ENCODE measurements at places on chromosomes 3 and 15.

DNA sequence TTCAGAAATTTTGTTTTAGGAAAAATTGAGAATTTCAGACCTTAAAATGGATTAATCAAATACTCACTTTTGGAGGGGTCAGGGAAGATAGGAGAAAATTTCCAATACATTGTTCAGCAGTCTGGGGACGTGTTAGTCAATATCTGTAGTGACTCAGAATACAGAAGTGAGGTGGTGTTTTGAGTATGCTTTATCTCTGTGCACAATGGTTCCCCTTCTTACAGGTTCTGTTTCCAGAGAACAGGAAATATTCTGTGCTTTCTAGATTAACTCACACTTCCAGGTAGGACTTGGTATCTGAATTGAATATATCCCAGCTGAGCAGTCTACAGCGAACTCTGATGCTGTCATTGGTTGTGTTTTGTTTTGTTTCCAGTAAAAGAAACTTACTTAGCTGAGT, 30.7 kb upstream of the CCDC54 start:
- no peaks in the 10 kb centered on the region for H3K36me3 ChIP-seq
- H3K4me1 ChIP-seq: no peaks in the 10 kb centered on the region
- no peaks in the 10 kb centered on the region for H3K27me3 ChIP-seq
- DNase-seq: no peak

- no peak overlapping the region for H3K4me3 ChIP-seq
- H3K27ac ChIP-seq: no peak overlapping the region
- no peaks in the 10 kb centered on the region for H3K36me3 ChIP-seq
- no peaks in the 10 kb centered on the region for H3K27me3 ChIP-seq
- no peaks in the 10 kb centered on the region for H3K4me1 ChIP-seq
- no peak for DNase-seq
Observed at GRCh38 chr3:118476885-118477618, 557.6 kb downstream of the IGSF11 start.

DNA sequence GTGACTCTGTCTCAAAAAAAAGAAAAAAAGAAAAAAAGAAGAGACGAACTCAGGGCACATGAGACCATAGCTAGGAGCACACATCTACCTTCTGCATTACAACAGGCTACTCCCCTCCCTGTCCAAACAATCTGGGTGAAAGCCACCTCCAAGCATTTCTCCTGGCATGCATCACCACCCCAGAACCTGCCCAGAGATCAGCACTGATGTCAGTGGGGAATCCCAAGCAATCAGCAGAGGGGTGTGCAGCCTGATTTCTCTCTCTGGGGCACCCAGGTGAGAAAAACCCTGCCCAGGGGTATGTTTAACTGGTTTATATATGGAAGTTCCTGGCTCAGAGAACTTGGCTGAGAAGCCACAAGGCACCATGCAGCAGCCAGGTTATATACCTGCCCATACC, 59.4 kb downstream of the CDC25A start:
- no peak overlapping the region for H3K4me3 ChIP-seq
- no peaks in the 10 kb centered on the region for H3K27me3 ChIP-seq
- no peak for DNase-seq
- H3K27ac ChIP-seq: peak overlapping the region; percentile 87

DNA sequence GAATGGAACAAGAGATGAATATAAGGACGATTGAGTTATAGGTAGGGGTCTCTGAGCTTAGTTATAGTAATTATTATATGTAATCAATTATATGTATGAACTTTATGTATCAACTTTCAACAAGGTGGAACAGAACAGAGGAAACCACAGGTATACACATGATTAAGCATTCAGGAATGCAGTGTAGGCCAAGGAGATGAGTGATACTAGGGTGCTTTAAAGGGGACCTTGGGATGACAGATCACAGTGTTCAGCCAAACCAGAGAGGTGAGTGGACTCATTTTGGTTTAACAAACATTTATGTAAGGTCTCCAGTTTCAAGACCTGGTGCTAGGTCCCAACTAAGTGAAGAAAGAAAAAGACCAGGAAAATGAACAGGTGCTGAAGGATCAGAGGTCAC, 895.5 kb downstream of the ROBO2 start:
- no peak overlapping the region for H3K27ac ChIP-seq
- H3K4me3 ChIP-seq: no peak overlapping the region
- H3K4me1 ChIP-seq: no peaks in the 10 kb centered on the region
- no peaks in the 10 kb centered on the region for H3K36me3 ChIP-seq

- H3K27ac ChIP-seq: no peak overlapping the region
- no peaks in the 10 kb centered on the region for H3K36me3 ChIP-seq
- no peak overlapping the region for H3K4me3 ChIP-seq
- H3K4me1 ChIP-seq: no peaks in the 10 kb centered on the region
- no peak for DNase-seq
- H3K27me3 ChIP-seq: no peaks in the 10 kb centered on the region
Observed at GRCh38 chr15:26504009-26504408, 268.9 kb downstream of the GABRB3 start.

DNA sequence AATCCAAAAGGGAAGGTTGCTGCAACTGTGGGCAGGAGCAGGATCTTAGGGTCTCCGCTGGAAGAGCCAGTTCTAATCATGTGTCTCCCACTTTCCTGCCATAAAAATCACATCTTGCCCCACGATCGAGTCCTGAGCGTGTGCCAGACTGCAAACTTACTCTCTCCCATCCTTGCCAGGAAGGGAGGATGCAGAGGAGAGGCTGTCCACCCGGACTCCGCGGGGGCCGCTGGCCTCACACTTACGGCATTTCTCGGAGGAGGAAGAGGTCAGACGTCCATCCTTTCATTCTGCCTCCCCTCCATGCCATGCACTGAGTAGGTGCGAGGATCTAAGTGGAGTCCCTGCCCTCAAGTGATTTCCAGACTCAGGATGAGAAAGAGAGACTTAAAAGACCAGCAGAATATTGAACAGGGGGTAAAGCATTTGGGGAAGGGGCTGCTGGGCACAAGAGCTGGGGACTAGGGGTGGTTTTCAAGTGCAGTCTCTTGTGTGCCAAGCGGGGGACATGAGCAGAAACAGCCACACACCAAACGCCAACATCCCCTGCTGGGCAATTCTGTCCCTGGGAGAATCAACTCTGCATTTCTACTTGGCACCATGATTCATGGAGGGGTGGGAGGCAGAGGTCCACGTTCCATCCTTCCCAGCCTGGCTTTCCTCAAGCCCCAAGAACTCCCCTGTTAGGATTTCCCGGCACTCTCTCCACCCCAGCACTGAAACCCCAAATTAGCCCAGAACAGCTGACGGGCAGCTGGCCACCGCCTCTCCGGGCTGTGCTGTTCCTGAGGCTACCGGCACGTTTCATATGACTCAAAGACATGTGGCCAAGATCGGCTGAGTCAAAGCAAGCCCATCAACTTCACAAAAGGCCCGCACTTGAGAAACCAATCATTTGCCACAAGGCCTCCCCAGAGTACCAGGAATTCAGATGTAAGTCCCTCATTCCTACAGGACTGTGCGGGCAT, 11.6 kb downstream of the OXTR start:
- no peak overlapping the region for H3K27ac ChIP-seq
- no peaks in the 10 kb centered on the region for H3K36me3 ChIP-seq
- no peak for DNase-seq

- DNase-seq: no peak
- no peak overlapping the region for H3K4me3 ChIP-seq
- H3K36me3 ChIP-seq: no peaks in the 10 kb centered on the region
- H3K27me3 ChIP-seq: no peaks in the 10 kb centered on the region
- no peaks in the 10 kb centered on the region for H3K4me1 ChIP-seq
Observed at GRCh38 chr3:146088840-146089239, 72.1 kb downstream of the PLOD2 start.

DNA sequence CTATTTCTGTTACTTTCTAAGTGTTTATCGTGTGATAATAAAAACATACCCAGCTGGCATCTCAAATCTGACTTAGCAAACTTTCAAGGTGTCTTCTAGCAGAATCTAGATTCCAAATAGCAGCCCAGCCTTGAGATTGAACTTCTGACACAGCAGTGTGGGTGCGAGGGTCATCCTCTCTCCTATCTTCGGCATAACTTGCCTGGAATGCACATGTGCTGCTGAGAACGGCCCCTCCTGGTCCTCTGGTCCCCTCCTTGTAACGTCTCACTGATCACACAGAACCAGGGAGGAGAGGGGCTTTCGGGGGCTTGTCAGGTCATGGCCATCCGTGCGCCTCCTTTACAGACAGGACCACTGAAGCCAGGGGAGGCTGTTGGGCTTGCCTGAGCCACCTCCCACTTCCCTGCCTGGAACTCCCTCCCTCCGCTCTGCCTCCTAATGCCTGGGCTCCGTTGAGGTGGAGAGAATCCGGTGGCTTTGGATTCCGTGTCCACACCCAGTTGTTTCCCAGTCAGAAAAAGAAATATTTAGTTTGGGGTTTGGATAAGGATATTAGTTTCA, 344.4 kb upstream of the C2CD4B start:
- no peaks in the 10 kb centered on the region for H3K4me1 ChIP-seq
- no peak overlapping the region for H3K27ac ChIP-seq
- no peak overlapping the region for H3K4me3 ChIP-seq
- H3K36me3 ChIP-seq: no peaks in the 10 kb centered on the region
- no peak for DNase-seq

DNA sequence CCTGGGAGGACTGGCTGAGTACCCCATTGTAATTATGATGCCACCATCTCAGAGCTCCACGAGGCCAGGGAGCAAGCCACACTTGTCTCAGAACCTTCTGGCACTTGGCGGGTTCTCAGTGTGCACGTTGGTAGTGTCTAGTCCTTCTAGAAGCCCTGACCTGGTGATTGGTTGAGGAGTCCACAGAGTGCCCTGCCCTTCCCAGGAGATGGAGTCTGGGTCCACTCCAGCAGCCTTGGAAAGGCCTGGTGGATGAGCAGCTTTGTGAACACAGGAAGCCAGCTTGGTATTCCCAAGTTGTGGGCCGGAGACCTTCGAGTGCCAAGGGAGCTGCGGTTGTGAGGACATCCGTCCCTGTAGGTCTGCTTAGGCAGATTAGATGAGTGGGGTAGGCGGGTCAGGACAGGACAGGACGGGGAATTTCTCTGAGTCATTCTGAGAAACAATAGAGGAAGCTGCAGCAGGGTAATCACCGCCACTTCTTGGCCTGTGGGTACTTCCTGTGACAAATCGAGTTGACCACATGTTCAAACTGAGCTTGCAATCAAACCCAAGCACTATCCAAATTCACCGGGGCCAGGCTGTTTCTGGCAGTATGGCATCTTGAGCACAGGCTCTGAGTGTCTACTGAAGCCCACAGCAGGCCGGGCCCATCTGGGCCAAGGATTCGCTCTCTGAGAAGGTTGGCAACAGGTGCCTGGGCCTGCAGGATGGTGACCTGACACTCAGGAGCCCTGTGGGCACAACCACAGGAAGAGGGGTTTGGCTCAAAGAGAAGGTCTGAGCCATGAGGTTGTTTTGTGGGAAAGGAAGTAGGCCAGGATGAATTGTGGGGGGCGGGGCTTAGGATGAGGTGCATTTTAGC, 71.5 kb upstream of the PLXNA1 start:
- H3K27me3 ChIP-seq: no peaks in the 10 kb centered on the region
- no peak overlapping the region for H3K27ac ChIP-seq
- H3K4me1 ChIP-seq: peaks cover 4% of the 10 kb centered on the region
- no peak for DNase-seq

DNA sequence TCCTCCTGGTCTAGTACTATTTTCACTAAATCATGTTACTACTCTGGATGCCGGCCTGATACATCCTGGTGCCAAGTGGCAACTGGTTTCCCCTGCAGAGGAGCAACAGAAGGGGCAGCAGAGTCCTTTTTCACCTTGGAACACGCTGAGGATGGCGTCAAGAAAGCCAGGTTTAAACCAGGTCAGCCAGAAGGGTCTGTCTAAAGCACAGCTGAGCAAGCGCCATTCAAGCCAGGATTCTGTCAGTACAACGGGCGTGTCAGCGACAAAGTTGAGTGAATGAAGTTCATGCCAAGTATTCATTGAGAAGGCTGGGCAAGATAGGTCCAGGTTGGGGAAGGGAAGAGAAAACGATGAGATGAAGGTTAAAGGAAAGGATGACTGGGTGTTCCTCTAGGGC, 88.2 kb downstream of the FBN1 start:
- H3K4me1 ChIP-seq: peaks cover 16% of the 10 kb centered on the region
- no peak overlapping the region for H3K27ac ChIP-seq
- H3K36me3 ChIP-seq: no peaks in the 10 kb centered on the region
- H3K4me3 ChIP-seq: no peak overlapping the region
- DNase-seq: no peak

DNA sequence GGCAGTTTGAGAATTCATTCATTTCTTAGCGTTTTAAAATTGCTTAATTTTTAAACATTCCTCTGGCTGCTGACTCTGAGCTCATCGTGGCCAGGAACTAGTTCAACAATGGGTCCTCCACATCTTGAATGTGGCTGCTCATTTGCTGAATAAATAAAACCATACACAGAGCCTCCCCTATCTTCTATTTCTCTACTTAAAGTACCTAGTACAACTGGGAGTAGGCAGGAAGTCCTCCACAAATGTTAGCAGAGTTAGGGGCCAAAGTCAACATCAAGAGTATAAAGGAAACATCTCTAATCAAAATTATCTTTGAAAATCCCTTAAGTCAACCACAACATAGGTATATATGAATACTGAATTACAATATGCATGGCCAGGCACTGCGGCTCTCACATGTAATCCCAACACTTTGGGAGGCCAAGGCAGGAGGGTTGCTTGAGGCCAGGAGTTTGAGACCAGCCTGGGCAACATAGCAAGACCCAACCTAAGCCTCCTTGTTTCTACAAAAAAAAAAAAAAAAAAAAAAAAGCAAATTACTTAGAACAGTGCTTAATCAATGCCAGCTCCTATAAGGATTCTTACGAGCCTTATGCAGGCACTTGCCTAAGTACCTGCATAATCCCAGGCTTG, 57.5 kb upstream of the LMOD3 start:
- H3K36me3 ChIP-seq: no peaks in the 10 kb centered on the region
- no peak overlapping the region for H3K4me3 ChIP-seq
- H3K4me1 ChIP-seq: no peaks in the 10 kb centered on the region
- H3K27me3 ChIP-seq: no peaks in the 10 kb centered on the region

DNA sequence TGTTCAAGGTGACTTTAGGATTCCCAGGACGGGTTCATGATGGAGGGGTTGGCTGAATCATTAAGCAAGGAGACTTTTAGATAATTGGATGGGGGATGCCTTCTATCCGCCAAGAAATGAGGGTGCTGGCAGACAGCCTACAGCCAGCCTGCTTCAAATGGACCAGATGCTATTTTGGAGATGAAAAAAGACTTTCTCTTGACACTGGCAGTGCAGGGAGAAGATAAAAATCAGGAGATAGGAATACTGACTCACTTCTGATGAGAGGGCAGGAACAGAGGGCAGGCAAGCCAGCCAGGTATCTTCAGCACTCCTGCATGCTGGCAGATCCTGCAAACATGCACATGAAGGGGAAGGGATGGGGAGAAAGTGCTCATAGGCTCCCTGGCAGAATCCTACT, 7.7 kb upstream of the SYN2 start:
- no peak overlapping the region for H3K4me3 ChIP-seq
- no peak for DNase-seq
- no peaks in the 10 kb centered on the region for H3K4me1 ChIP-seq
- no peak overlapping the region for H3K27ac ChIP-seq

DNA sequence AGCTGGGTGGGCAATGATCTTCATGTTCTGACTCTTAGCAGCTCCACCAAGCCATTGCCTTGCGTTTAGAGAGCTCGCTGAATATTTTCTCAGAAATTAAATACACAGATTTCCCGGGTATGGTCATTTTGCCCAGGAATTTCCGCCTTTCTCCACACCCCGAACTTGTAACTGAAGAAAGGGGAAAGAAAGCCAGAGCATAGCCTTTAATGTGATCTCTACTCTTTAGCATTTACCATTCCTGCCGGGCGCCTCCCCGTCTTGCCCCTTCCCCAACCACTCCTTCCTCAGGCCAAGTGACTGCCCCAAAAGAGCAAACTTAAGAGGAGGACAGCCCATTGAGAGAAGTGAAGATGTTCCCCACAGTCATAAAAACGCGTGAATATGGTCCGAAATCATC, 53.1 kb downstream of the LMCD1 start:
- no peak overlapping the region for H3K4me3 ChIP-seq
- H3K27ac ChIP-seq: peak overlapping the region; percentile 76
- peaks cover 55% of the 10 kb centered on the region for H3K36me3 ChIP-seq
- no peaks in the 10 kb centered on the region for H3K27me3 ChIP-seq
- H3K4me1 ChIP-seq: no peaks in the 10 kb centered on the region
- no peak for DNase-seq

Measured in tibial nerve (tissue), 4 donors.